ENCODE measurements at places on chromosomes 2 and 18.

- peak; percentile 75 for DNase-seq
Observed at GRCh38 chr2:160351956-160352355, 141.7 kb downstream of the RBMS1 start.

DNA sequence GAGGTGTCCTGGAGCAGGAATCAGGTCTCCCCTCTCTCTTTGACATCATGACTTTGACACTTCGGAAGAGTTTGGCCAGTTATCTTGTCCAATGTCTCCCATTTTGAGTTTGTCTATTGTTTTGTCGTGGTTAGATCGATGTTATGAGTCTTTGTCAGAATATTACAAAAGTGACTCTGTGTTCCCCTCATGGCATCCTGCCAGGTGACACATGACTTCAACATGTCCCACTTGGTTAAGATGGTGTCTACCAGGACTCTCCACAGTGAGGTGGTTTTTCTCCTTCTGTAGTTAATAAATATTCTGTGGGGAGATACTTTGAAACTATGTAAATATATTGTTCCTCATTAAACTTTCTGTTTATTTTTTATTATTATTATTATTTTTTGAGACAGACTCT is 76.6 kb upstream of the BZW1 start:
- no peak for DNase-seq

DNA sequence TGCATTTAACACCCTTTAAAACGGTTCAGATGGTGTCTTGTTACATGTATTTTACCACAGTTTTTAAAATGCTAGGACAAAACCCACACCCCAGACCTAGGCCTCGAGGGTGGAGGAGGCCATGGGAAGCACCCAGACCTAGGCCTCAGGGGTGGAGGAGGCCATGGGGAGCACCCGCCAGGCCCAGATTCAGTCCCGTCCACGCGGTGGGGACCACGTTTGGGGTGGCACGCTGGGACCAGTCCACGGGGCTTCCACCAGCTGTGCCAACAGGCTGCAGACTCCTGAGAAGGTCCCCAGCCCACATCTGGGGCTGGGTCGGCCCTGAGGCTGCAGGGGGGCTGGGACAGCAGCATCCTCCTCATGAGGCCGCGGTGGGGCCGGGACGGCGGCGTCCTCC is 63.4 kb downstream of the SLC66A2 start:
- no peak for DNase-seq

- DNase-seq = no peak
Observed at GRCh38 chr2:21289989-21290388, 166.2 kb downstream of the TDRD15 start.

GRCh38 chr18:58175122-58175785 is 131.2 kb downstream of the NEDD4L start:
- no peak for DNase-seq

DNA sequence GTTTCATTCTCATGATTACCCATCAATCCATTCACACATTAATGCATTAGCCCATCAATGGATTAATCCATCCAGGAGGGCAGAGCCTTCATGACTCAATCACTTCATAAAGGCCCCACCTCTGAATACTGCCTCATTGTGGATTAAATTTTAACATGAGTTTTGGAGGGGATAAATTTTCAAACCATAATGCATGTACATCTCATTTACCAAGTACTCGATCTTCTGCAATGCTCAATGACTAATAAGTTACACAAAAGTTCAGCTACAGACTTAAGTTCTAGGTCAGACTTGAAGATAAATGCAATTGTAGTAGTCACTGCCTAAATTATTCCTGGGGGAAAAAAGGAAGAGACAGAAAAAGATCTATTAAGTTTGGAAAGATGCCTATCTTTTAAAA is 120.0 kb upstream of the OSR1 start:
- DNase-seq = no peak

DNA sequence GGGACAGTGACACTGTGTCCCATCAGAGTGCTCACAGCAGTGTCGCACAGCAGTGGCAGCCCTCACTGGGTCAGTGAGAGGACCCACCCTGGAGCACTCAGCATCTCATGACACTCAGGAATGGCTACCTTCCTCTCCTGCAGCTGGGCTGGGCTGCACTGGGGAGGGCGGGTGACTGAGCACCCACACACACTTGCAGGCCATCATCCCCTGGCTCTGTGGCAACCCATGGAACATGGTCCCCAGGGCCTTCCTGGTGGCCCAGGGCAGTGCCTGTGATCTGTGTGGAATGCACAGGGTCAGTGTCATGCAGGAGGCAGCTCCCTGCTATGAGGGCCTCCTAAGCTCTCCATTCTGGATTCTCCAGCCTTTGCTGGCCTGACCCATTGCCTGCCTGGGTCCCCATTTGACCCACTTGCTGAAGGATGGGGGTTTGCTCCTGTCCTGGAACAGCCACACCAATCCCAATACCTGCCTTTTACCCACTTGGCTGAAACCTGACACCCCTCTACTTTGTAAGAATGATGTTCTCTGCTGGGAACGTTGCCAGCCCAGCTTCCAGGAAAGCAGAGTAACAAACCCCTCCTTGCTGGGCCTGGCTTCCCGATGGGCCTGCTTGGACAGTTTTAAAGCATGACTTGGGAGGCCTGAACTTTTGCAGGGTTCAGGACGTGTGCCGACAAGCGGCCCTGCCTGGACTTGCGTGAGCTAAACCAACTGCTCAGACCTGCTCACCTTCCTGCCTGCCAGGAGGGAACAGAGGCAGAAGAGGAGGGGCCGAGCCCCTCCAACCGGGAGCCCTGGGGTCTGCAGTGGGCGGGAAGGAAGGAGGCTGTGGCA is 13.7 kb downstream of the HS6ST1 start:
- DNase-seq = peak; percentile 99

GRCh38 chr2:112634153-112634873 is 11.4 kb upstream of the SLC20A1 start:
- DNase-seq = no peak

- no peak for DNase-seq
Observed at GRCh38 chr2:50133766-50134165, 898.2 kb downstream of the NRXN1 start.

- DNase-seq = no peak
Observed at GRCh38 chr2:176501617-176502016, 232.4 kb downstream of the MTX2 start.

DNA sequence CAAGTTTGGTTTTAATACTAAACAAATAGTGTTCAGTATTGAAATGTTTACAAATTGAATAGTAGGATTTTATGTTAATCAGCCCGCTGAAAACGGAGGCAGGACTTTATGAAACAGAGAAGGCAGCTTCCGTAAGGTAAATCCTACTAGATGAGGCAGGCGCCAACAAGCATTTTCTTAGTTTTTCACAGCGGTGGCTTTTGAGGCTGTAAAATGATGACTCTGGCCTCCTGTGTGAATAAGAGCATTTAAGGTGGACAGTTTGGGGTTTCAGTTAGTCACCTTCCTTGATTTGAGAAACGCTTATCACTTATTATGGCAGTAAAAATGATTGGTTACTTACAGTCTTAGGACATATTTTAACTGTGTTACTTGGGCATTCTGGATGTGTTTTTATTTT is 212.9 kb downstream of the PTGR3 start:
- DNase-seq = no peak

DNA sequence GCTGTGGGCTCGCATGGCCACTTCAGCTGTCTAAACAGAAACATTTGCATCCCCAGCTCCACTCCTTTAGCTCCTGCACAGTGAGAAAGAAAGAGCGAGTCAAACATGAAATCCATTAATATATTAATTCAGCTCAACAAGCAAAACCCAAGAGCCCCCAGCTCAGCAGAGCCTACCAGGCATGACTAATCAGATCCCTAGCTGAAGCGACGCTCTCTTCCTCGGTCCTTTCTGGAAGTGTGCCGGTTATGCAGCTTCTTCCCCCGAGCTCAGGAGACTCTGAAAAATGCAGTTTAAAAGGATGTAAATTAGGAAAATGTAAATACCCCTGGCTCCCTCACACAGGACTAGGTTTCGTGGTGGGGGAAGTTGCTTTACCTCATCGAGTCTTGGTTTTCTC is 221.5 kb downstream of the ANKRD30B start:
- DNase-seq = no peak

GRCh38 chr2:98534761-98535160 is 73.6 kb downstream of the COA5 start:
- DNase-seq = no peak

- DNase-seq = no peak
Observed at GRCh38 chr18:45034179-45034578, 353.5 kb downstream of the SETBP1 start.

DNA sequence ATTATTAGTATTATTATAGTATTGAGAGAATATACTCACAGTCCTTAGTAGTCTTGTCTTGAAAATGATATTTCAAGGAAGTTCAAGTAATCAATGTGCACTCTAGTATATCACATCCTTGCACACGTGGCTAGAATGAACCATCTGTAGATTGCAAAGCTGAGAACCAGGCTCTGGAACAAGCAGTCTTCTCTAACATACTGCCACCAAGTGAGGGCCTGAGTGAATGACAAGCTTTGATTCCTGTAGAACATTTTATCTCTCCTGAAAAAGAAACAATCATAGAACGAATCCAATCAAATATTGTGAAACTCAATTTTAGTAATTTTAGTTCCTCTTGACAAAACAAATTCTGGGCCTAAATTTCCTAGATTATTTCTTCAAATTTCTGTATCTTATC is 55.3 kb upstream of the SULT1C3 start:
- DNase-seq = peak; percentile 10

- DNase-seq = no peak
Observed at GRCh38 chr2:163779970-163780597, 44.3 kb upstream of the FIGN start.

GRCh38 chr2:167608487-167608886 is 638.9 kb downstream of the STK39 start:
- DNase-seq = no peak

DNA sequence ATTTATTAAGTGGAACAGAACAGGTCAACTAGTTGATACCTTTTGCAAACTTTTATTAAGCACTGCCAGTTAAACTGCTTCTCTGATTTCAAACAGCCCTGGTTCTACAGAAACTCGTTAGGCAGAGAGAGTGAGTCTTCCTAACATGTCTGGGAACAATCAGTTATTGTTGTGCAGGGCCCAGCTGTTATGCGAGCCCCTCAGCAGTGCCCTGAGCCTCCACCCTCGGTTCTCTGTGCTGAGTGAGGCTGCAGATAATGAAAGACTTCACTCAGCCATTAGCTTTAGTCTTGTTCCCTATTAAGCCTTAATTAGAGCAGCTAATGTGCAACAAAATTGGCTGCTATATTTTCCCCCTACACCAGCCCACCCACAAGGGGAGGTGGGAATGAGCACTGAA is 39.6 kb downstream of the KCTD18 start:
- no peak for DNase-seq

DNA sequence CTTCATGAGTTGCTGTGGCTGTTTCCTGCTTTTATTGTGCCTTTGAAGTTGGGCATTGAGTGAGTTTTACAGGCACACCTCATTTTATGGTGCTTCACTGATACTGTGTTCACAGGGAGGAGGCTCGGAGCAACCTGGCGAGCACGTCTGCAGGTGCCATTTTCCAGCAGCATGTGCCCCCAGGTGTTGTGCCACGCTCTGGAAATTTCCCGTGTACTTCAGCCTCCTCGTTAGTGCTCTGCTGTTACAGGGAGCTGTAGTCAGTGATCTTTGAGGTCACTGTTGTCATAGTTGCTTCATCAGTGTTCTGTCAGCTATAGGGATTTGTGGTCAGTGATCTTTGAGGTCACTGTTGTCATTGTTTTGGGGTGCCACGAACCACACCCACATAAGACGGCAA is 20.1 kb downstream of the CTDP1 start:
- DNase-seq = no peak

- DNase-seq = peak; percentile 96
Observed at GRCh38 chr2:102141011-102141943, 1.3 kb upstream of the IL1R1 start.

DNA sequence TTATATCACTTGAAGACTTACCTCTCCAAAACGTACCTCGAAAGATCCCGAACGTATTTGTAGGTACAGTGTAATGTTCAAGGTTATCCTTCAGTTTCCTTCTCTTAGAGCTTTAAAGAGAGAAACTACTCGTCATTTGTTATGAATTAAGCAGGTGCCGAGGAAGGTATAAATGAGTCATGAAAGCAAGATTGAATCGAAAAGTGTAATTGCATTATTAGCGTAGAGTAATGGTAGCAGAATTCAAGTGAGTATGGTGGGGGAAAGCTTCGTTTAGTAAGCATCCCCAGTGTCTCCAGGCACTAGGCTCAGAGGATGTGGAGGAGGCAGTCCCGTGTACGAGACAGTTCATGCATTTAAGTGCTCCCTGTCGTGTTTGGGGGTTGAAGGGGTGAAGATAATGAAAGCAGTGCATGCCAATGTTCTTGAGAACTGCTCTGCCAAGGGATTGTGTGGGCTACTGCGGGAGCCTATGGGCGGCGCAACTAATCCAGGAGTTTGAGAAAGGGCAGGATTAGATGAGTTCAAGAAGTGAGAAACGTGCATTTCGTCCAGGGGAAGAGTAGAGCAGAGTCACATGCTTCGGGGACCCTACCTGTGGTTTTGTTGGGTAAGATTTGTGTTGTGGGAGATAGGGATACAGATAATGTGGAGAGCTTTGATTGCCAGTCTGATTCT is 858 bp downstream of the POLR1B start:
- peak; percentile 10 for DNase-seq

DNA sequence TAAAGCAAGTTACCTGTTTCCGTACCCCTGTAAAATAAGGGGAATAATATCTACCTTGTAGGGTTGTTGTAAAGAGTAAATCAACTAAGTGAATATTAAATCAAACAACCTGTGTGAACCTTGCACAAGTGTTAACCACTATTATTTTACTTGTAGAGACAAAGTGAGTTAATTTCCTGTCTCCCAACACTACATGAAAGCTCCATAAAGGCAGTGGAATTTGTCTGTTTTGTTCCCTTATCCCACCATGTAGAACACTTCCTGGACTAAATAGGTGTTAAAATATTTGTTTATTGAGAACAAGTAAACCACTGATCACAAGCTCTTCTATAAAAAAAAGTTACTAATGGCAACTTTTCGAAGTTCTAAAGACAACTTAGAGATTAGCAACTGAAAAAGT is 3.3 kb downstream of the ARL5A start:
- DNase-seq = no peak

DNA sequence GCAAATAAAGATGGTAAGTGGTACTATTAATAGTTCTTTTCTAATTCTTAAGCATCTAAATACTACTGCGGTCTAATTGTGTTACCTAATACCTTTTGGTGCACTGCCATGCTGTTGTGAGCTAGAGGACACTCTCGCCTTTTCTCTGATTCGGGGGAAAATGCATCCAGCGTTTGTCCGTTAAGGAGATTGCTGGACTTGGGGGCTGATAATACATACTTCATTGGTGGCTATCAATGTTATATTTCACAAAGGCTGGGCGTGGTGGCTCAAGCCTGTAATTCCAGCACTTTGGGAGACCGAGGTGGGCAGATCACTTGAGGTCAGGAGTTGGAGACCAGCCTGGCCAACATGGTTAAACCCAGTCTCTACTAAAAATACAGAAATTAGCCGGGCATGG is 141.7 kb upstream of the TWIST2 start:
- no peak for DNase-seq

GRCh38 chr2:33214436-33214835 is 262.0 kb upstream of the RASGRP3 start:
- peak; percentile 92 for DNase-seq

All from fibroblast of the aortic adventitia (primary cell).